Suppressor macrophage treated with lipopolysaccharide for 4 hours (primary cell): ENCODE measurements at places on chromosomes 5 and 9.
A peak's percentile ranks its signal among the peaks of the same experiment; 100 is the strongest.

DNA sequence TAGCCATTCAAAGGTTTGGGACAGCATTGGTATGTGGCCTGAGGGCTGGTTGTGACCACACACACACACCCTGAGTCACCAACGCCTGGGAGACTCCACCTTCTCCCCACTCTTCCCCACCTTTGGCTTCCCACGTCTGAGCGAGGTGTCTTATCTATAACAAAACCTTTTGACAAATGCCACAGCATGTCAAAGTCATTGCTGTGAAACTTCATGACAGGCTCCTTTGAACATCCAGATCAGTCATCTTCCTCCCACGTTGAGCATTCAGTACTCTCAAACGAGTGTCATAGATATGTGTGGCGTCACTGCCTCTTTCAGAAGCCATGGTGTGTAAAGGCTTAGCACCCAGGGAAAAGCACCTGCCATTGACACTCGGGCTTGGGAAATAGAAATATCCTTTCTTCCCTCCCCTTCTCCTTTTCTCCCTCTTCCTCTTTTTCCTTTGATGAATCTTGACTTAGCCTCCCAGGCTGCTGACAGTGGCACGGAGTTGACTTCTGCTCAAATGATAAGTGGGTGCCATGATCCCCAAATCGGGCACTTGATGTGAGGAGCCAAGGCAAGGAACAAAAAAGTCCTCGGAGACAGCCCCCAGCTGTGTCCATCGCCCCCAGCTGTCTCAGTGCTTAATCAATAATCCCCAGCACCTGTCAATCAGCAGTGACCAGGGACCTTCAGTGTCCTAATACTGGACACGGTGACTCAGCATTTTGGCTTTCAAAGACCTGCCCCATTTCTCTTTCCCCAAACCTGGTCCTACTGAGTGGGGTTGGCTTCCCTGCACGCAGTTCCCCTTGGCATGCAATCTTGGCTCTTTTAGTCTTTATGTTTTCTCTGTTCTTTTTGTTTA lies 114.8 kb downstream of the FGF18 start:
- DNase-seq = peak; percentile 16

GRCh38 chr9:132141948-132142594 lies 19.8 kb upstream of the NTNG2 start:
- DNase-seq = no peak

DNA sequence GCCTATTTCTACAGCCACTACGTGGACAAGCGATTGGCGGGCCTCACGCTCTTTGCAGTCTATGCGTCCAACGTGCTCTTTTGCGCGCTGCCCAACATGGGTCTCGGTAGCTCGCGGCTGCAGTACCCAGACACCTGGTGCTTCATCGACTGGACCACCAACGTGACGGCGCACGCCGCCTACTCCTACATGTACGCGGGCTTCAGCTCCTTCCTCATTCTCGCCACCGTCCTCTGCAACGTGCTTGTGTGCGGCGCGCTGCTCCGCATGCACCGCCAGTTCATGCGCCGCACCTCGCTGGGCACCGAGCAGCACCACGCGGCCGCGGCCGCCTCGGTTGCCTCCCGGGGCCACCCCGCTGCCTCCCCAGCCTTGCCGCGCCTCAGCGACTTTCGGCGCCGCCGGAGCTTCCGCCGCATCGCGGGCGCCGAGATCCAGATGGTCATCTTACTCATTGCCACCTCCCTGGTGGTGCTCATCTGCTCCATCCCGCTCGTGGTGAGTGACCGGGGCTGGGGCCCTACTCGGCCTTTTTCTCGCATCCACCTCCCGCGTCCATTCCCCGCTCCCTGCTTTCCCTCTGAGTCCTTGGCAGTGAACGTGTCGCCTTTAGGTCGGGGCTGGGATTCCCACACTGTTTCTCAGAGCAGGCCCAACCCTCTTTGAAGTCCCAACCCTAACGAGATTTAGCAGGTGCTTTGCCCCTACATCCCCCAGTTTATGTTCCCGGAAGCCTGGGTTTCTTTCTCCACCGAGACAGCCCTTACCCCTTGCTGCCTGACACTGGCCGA lies 1.8 kb downstream of the PTGER4 start:
- peak; percentile 51 for DNase-seq

GRCh38 chr9:126927419-126927818 lies 12.8 kb downstream of the RALGPS1 start:
- no peak for DNase-seq

DNA sequence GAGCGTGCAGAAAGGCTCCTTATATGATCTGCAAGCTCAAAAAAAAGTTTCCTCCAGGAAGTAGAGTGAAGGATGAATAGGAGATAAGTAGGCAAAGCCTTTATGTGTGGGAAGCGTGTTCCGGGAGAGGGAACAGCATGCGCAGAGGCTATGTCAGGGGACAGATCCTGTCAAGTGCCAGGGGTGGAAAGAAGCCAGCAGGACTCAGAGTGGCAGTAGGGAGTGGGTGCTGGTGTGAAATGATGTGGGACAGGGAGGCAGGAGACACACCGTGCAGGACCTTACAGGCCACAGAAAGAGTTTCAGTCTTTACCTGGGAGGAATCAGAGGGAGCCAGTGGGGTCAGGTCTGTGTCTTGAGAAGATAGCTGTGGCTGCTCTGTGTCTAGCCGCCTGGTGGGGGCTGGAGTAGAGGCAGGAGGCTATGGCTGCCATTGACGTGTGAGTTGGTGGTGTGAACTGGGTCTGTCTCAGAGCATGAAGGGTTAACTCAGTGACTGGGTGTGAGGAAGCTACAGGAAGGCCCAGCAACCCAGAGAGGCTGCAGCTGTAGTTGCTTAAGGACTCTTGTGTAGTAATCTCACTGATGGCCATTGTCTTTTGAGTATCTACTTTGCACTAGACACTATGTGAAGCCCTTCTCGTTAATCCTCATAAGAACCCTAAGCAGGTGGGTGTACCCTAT lies 71.3 kb downstream of the PPARGC1B start:
- no peak for DNase-seq

- DNase-seq = no peak
Measured at GRCh38 chr5:72369301-72369700, 49.1 kb downstream of the PTCD2 start.

DNA sequence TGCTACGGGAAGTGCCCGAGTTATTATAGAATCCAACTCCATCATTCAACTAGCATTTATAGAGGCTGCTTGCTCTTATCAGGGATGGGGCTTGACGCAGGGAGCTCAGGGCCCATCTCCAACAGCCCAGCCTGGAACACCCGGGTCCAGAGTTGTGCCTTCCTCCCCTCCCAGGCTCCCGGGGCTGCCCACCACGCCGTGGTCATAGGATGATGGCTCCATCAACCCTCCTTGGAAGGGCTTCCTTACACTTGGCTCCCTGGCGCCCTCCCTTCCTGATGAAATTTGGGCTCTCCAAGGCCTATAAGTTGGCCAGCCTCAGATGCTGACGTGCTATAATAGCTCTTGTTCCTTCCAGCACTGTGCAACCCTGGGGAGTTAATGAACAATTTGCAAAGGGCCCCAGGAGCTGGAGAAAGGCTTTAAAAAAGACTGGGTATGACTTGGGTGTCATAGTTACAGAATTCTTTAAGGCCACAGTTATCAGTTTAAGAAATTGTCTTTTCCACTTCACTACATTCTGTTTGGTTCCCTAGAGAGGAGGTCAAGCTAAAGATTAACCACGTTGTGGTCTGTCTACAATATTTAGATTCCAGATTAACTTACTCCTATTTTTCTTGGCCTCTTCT lies 42.5 kb upstream of the GADD45G start:
- DNase-seq = no peak
